PC-3 (cell line): ENCODE measurements at places on chromosomes 4 and X.

- DNase-seq = peak; percentile 53
These were observed 4.1 kb upstream of the CSF2RA start for GRCh38 chrX:1264556-1264955.

GRCh38 chr4:15400981-15401671 is 26.7 kb upstream of the C1QTNF7 start:
- peak; percentile 41 for DNase-seq

GRCh38 chr4:86582410-86582809 is 11.7 kb upstream of the PTPN13 start:
- DNase-seq = peak; percentile 28

DNA sequence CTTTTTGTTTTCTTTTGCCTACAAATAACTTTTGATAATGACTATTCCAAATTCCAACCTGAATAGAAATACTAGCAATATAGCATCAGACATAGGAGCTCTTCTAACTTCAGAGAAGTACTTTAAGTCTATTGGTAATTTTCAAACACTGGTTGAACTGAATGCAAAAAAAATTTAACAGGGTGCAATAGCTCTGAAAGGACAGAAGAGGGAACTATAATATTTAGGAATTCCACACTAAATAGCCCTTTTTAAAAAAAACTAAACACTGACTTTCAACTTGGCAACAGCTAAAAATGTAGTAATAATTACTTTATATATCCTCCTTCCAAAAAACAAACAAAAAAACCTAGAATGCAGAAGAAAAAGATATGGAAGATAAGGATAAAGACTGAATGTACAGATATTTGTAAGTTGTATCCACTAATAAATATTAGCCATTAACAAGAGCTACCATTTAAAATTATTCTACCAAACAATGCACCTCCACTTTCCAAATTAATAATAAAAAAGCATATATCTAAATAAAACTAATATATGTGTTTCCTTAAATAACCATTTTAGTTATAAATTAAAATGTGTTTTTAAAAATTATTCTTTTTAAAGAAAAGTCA is 81.4 kb downstream of the FBXW7 start:
- peak; percentile 53 for DNase-seq

DNA sequence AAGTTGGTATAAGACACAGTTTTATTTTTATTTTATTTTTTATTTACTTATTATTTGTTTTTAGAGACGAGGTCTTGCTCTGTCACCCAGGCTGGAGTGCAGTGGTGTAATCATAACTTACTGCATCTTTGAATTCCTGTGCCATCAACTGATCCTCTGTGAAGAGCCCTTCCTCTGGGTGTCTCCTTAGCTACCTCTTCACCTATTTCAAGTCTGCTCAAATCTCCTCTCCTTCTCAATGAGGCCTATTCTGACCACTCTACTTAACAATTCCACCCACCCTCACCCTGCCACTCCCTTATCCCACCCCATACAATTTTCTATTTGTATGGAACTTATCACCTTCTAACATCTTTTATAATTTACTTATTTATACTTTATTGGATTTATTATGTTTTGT is 183.4 kb downstream of the PPP3CA start:
- no peak for DNase-seq

GRCh38 chrX:53716328-53717088 is 30.0 kb upstream of the HUWE1 start:
- DNase-seq = peak; percentile 74

DNA sequence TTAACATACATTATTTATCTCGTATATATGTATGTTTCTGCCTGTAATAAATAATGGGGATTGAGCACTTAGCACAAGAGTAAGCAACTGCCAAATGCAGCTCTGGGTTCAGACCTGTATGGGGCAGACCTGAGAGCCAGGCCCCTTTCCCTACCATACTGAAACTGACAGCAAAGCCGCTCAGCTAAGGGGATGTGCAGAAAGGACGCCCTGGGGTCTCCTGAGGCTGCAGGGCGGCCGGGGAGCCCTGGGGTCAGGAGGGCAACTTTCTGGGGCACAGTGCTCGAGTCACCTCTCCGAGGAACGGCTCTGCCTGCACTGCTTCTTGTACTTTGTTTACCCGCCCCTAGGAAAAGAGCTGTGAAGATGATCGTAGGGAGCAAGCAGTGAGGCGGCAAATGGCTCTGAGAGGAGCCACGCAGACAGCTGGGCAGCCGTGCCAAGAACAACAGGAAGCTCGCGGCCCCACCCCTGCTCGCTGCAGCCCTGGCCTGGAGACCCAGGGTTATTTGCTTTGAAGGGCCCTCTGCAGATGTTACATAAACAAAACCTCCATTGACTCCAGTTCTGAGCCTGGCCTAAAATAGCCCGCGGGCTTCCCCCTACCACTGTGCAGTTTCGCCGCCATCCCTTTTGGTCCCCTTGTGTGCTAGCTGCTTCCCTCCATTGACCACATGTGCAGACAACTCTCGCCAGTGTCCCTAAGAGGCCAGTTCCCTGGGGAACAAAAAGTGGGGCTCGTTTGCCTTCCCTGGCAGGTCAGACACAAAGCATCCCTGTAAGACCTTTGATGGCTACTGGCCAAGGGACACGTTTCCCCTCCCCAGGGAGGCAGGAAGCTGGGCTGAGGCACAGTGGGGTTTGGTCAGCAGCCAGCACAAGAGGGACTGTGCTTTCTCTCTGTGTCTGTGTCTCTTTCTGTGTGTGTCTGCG is 111.3 kb upstream of the LNX1 start:
- peak; percentile 86 for DNase-seq

DNA sequence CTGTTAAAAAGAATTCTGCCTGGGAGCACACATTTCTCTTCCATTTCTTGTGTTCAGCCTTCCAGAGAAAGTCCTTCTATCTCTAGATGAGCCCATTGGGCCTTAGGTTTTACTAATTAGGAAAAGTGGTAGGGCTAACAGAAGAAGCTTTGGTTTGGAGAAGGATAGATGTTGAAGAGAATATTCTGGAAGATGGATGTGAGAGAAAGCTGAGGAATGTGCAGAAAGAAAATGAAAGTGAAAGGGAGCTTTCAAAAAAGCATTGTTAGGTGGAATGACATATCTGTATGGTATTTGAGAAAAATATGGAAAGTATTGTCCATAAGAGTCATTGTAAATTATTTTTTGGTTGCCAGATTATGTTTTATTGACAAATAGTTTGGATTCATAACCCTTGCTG is 474.8 kb upstream of the SLIT2 start:
- DNase-seq = peak; percentile 48

GRCh38 chrX:22665818-22666217 is 333.9 kb upstream of the DDX53 start:
- DNase-seq = no peak

DNA sequence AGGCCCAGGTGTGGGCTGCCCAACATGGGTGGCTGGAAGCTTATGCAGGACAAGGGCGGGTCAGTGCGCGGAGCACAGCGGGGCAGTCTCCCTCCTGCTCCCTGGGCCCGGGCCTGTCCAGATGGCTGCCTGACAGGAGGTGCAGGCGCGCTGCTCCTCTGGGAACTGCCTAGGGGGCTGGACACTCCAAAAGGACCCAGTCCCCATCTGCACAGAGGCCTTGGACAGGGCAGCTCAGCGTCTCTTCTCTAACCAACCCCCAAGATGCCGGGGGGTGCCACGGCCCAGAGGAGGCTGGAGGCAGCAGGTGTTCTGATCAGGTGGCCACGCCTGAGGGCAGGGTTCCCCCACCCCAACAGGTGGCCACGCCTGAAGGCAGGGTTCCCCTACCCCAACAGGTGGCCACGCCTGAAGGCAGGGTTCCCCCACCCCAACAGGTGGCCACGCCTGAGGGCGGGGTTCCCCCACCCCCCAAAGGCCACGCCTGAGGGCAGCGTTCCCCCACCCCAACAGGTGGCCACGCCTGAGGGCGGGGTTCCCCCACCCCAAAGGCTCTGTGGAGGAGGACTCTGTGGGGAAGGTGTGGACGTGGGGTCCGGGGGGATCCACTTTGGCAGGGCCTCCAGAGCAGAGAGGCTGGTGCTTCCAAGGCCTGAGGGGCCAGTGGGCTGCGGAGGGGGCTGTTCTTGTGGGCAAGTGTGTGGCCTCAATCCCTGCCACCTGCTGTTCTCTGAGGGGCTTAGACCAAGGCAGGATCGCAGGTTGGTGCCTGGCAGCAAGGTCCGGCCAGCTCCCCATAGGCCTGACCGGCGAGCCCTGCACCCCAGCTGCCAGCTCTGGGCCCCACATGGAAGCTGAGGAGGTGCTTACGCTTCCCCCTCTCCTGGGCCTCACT is 36.1 kb downstream of the CPLX1 start:
- no peak for DNase-seq

DNA sequence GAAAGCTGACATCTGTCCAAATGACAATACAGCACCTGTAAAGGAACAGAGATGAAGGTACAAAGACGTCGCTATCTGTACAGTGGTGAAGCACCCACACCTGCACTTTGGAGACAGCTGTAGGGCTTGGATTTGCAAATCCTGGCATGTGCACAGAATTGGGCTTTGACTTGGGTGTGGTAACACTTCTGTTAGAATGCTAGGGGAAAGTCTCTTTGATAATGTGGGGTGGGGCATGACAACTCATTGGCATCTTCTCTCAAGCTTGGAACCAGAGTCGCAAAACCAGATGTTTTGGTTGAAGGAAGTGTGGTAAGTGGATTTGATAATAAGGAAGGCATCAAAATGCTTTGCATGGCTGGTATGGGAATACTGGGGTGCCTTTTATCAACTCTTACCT is 55.5 kb downstream of the VCX3B start:
- peak; percentile 33 for DNase-seq

DNA sequence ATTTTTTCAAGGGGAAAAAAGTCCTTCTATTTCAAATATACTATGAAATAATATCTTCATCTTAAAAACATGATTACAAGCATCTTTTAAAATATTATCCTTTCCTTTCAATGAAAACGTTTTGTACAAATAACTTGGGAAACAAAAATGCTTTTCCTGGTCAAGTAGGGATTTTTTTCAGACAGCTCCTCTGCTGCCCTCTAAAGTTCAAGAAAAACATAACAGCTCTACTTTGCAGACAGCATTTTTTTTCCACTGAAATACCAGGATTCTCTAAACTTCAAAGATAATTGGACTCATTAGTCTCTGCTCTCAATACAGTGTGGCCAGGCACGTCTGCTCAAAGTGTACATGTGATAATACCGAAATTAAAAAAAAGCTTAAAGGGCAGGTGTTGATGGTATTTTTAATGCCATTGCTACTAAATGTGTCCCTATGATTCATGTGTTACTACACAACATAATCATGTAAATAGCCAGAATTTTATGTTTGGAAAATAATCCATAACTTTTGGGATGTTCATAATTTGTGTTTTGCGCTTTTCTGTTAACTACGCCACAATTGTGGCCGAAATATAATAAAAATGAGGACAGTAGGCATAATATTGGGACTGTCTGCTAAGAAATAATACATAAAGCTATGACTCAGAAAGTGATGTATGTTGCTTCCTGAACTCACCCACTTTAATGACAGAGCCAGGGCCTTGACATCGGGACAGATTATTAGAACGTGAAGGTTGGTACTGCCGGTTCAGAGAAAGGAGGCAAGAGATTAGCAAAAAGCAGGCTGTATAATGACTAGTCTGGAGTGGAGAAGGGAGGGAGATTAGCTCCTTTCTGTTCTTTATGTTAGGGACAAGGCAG is 478.9 kb downstream of the KCNIP4 start:
- DNase-seq = peak; percentile 15

- DNase-seq = no peak
These were observed 3.4 kb upstream of the ITGB1BP2 start for GRCh38 chrX:71298119-71298518.

- no peak for DNase-seq
These were observed 187.6 kb downstream of the DCLK2 start for GRCh38 chr4:150265806-150266205.

DNA sequence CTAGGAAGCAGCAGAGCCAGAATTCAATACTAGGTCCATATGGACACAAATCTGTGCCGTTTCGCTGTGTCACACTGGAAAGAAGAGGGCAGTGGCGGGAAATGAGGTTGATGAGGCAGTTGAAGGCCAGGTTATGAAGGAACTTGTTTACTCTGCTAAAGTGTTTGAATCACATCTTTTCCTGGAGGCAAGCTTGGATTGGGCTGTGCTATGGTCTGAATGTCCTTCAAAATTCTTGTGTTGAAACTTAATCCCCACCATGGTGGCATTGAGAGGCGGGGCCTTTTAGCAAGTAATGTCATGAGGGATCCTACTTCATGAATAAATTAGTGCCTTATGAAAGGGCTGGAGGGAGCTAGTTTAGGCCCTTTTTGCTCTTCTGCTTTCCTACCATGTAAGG is 2.1 kb upstream of the ERCC6L start:
- no peak for DNase-seq

- DNase-seq = no peak
These were observed 491.2 kb upstream of the LCORL start for GRCh38 chr4:18512718-18513117.

DNA sequence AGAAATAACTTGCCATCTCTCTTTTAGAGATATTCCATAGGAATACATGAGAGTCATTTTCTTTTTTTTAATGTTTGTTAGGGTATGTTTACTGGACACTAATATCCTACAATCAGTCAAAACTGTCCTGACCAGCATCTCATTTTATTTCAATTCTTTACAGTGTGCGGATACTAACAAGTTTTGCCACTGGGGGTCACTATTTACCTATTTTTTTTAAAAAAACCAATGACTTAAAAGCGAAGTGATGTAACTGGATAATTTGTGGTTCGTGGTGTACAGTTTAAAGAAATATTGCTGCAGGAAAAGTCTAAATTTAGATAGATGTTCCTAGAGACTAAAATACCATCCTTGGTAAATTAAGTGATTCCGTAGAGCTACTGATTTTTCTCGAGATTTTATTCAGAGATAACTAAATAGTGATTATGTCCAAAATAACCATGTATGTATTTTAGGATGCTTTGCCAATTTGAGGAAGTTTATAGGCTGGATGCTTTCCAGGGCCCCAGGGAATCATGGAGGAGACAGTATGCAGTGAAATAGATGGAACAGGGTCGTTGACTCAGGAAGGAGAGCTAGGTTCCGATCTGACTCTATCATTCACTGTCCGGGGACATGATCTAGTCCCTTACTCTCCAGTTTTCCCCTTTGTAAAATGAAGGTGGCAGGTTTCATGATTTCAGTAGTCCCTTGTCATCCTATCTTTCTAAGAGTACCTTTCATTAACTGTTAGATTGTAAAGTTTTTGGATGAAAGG is 34.0 kb upstream of the GNPDA2 start:
- peak; percentile 46 for DNase-seq

GRCh38 chr4:38489011-38489861 is 174.8 kb upstream of the KLF3 start:
- DNase-seq = no peak

GRCh38 chr4:15656038-15656470 is 897 bp upstream of the FBXL5 start:
- no peak for DNase-seq

DNA sequence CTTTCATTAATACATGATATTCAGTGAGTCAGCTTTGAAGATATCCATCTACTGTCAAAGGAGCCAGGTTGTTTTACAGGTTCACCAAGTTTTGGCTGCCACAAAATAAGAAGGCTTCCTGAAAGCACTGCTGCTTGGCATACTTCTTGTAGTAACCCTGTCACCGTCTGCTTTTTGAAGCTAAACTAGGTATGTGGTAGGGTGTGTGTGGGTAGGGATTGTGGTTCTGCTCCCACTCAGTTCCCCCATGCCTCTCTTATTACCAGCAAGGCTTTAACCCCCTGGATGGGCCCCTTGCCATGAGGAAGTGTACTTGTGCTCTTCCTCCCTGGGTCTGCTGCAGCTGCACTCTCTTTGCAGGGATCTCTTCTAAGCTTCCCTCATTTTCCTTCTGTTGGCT is 191.2 kb downstream of the BANK1 start:
- peak; percentile 93 for DNase-seq
